ENCODE measurements at places on chromosomes 2 and 18.

- no peak for DNase-seq
These were observed 6.9 kb downstream of the MBD5 start for GRCh38 chr2:148027822-148028221.

GRCh38 chr2:25808006-25808383, 70.3 kb downstream of the ASXL2 start:
- no peak for DNase-seq

DNA sequence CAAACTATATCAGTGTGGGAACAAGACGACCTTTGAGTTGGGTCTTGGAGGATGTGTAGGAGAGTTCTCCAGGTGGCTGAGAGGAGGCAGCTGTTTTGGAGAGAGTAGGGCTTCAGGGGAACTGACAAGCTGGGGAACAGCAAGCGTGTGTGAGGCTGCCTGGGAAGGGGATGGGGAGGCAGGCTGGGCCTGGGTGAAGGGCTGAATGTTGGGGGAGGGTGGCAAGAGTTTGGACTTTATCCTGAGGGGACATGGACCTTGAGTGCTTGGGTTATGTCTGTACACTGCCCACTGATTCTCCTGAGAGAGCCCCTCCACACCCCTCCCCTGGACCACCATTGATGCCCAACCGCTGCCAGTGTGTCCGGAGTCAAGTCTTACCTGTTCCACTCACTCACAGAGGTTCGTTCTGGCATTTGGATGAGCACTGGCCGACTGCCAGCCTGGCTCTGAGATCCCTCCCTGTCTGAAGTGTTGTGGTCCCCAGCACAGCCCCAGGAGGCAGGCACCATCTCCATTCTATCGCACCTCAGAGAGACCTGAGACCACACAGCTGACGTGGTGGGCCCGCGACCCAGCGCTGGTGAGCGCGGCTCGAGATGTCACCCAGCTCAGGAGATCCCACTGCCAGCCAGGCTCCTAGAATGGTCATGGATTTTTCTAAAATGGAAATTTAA, 59.5 kb downstream of the DCDC2C start:
- no peak for DNase-seq

GRCh38 chr18:21314724-21315123, 72.7 kb downstream of the GREB1L start:
- no peak for DNase-seq

- no peak for DNase-seq
These were observed 25.9 kb downstream of the HS6ST1 start for GRCh38 chr2:128292599-128293425.

- DNase-seq = no peak
These were observed 13.3 kb upstream of the TCF7L1 start for GRCh38 chr2:85119900-85120299.

DNA sequence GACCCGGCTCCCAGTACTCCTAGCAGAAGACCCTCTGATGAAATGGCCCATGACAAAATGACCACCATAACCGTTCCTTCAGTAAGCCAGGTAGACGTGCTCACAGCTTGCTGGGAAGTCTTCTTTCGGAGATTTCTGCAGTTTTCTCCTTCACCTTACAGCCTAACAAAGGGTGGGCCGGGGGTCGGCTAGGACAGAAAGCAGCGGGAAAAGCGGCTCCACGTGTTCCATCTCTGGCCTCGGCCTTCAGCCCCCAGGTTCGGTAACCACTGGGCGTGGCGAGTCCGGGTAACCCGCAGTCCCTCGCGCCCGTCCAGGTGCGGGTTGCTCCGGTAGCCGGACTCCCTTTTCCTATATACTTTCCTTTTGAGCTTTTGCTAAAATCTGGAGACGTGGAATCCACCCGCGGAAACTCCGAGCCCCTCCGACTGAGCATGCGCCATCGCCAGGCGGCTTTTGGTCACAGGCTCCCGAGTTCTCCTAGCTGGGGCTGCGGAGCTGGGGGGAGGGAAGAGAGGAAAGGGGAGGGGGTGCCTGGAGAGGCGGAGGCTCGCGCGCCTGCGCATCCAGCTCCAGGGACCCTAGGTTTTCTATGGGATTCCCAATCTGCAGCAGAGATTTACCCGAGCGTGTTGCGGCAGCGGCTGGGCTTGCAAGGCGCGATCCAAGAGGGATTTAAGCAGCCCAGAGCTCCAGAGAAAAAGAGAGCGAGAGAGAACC, at the start of gene VSNL1:
Gene VSNL1, plus strand, starts transcription at position 604 of the 720 bp plus-strand sequence. CDS start 51,379 bp downstream, outside the sequence.
- DNase-seq = no peak

- DNase-seq = no peak
These were observed 35.6 kb downstream of the IFIH1 start for GRCh38 chr2:162282765-162283425.

DNA sequence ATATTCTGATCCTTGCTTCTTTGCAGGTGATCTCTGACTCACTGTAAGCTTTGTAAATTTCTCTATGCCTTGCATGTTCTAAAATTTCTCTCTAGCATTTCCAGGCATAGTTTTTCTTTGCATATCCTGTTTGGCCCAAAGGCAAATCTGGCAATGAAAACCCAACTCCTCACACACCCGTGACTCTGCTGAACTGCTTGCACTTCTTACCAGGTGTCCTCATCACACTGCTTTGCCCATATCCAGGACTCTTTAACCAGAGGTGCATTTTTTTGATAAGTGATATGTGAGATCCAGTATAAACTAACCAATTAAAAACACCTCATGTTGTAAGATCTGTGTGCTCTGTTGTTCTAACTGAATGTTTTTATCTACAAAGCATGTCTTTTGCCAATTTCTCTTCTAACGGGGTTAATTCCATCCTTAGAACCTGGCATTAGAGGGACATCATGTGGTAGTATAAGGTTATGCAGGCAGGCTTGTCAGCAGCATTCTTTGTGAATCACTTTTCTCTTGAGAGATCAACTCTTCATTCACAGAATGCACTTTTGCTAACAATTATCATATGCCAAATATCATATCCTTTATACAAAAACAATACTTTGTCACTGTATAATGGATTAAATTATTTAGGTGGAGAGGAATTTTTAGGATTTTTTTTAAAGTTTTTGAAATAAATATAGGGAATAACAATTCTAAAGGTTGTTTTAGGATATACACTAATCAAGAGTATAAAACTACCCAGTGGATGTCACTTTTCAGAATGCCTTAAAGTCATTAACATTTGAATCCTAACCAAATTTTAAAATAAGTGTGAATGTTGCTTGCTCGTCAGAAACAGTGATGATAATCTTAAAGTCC, 20.8 kb upstream of the TMX3 start:
- no peak for DNase-seq

DNA sequence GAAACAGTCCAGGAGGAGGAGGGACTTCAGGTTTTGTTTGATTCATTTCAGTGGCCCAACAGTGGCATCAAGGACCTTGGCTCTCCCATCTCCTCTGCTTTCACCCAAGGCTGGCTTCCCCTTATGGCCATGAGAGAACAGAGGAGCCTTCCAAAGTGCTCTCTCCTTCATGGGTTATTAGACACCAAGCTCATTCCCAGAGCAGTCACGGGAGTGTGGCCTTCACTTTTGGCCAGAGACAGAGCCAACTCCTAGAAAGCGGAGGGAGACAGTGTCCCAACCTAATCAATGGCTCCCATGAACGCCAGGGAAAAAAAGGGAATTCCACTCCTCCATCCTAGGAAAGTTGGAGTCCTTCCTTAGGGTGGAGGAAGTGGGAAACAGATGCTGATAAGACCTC, 871 bp upstream of the DUSP28 start:
- DNase-seq = no peak

- DNase-seq = peak; percentile 52
These were observed 55.9 kb downstream of the UNC50 start for GRCh38 chr2:98664323-98664722.

DNA sequence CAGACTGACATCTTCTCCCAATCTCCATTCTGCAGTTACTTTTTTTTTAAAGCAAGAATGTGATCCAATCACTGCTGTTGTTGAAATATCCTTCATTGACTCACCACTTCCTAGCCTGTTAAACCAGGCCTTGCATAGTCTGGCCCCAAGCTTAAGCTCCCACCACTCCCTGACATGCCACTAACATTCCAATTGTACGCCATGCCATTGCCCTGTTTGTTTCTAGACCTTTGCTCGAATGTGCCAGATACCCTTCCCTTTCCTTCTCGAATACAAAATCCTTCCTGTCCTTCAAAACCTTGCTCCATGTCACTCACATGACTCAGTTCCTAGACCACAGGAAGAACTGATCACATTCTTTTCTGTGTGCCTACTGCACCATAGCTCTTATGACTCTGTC, 224.2 kb downstream of the CYRIA start:
- no peak for DNase-seq
